GM20000 (cell line): ENCODE measurements at places on chromosomes 3 and 15.
A peak's percentile ranks its signal among the peaks of the same experiment; 100 is the strongest.

DNA sequence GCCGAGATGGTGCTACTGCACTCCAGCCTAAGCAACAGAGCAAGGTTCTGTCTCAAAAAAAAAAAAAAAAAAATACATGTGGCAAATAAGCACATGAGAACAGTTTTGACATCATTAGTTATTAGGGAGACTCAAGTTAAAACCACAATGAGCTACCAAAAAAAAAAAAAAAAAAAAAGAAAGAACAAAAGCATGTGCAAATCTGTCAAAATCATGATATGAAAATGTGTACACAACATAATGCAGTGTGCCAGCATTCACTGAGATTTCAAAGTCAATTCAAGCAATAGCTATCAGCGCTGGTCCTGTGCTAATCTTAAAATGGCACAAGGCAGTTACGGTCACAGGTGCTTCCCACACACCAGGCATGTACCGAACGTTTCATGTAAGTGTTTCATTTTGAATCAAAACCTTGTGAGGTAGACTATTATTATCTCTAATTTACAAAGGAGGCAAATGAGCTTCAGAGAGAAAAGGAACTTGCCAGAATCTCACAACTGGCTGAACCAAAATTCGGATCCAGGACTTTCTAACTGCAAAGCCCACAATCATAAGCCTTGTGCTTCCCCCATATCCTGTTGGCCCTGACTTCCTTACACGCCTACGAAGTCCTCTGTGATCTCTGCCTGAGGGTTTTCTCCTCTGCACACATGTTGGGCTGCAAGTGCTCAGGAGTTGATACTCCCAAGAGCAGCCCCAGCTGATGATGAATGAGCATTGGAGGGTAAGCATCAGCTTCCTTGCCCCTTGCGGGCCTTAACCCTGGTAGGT is 200.1 kb upstream of the PROK2 start:
- peak; percentile 45 for DNase-seq

- no peak for DNase-seq
Observed at GRCh38 chr3:42019144-42019952, 57.4 kb upstream of the ULK4 start.

- peak; percentile 37 for DNase-seq
Observed at GRCh38 chr3:130758624-130759369, 12.2 kb upstream of the PIK3R4 start.

DNA sequence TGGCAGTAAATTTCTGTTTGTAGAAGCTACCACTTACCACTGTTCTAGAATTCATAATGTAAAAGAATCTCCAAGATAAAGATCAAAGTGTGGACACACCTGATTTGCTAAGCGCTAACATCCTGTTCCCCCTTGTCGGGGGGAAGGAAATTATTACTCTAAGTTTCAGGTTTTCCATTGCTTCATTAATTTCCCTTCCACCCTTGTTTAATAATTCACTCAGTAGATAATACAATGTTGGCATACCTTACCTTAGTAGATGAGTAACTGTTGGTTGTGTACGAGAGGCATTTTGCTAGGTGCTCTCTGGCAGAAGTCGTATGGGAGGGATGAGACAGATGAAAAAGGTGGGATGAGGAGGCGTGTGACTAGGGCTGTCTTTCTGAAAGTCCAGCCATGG is 641.2 kb upstream of the ARRDC4 start:
- no peak for DNase-seq

DNA sequence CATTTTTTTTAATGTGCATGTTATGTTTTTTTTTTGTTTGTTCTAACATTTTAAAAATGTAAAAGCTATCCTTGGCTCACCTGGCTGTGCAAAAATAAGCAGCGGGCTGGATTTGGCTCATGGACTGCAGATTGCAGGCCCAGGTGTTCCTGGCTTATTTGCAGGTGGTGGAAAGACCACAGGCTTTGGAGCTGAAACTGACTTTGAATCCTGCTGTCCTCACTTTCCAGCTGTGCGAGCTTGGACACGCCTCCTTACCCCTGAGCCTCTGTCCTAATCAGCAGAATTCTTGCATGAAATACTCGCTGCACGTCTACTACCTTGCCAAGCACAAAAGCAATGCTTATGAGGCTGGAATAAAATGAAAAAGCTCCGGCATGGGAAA is 188.7 kb upstream of the TPM1 start:
- DNase-seq = no peak

DNA sequence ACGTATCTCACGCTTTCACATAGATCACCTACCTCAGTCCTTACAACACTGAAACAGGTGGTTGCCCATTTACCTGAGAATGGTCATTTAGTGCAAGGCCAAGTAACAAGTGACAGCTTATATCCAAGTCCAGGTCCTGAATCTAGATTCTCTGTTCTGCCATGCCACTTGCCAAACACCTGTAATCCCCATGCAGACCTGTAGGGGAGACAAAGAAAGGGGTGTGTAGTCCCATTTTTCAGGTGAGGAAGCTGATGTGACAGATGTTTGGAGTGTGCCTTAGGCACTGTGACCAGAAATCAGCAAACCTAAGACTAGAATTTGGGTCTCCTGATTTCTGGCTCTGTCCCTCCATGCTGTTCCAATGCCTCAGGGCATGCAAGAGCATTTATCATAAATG is 12.7 kb downstream of the ZNF35 start:
- DNase-seq = no peak

- no peak for DNase-seq
Observed at GRCh38 chr3:179068779-179069530, 2.7 kb downstream of the ZMAT3 start.

- DNase-seq = no peak
Observed at GRCh38 chr3:13285007-13285567, 135.0 kb downstream of the NUP210 start.

DNA sequence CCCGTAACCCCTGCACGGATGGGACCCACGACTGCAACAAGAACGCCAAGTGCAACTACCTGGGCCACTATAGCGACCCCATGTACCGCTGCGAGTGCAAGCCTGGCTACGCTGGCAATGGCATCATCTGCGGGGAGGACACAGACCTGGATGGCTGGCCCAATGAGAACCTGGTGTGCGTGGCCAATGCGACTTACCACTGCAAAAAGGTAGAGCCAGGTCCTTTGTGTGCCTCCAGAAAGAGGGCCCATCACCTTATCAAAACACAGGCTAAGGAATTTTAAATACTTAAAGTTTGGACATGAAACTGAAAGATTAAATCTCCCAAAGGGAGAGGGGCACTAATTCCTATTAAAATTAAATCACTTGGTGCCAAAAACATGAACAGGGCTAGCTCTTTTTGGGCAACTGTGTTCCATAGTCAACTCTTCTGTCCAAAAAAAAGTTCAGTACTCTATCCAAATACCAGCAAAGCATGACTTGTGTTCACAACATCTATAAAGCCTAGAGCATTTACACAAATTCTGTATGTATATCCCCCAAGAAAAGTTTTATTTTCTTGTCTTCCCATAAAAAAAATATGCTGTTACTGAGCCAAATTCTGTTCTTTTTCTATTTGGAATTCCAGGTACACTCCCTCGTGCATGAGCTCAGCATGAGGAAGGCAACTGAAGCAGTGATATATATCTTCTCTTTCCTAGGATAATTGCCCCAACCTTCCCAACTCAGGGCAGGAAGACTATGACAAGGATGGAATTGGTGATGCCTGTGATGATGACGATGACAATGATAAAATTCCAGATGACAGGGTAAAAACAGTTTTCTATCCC is 9.2 kb downstream of the THBS1 start:
- DNase-seq = no peak

GRCh38 chr15:58870451-58870850 is 63.0 kb downstream of the SLTM start:
- no peak for DNase-seq

- no peak for DNase-seq
Observed at GRCh38 chr3:122508135-122508914, 6.4 kb downstream of the KPNA1 start.

- DNase-seq = no peak
Observed at GRCh38 chr3:58003093-58003492, 5.1 kb upstream of the FLNB start.

GRCh38 chr3:160126051-160126450 is 99.2 kb upstream of the C3orf80 start:
- DNase-seq = no peak

GRCh38 chr15:64246364-64247189 is 83.8 kb upstream of the PPIB start:
- DNase-seq = peak; percentile 62

- DNase-seq = no peak
Observed at GRCh38 chr15:76674883-76675282, 230.3 kb downstream of the SCAPER start.
